ENCODE measurements at places on chromosomes 3 and 15.

- no peak for DNase-seq
Observed at GRCh38 chr3:103459815-103460214, 1025.0 kb downstream of the ZPLD1 start.

DNA sequence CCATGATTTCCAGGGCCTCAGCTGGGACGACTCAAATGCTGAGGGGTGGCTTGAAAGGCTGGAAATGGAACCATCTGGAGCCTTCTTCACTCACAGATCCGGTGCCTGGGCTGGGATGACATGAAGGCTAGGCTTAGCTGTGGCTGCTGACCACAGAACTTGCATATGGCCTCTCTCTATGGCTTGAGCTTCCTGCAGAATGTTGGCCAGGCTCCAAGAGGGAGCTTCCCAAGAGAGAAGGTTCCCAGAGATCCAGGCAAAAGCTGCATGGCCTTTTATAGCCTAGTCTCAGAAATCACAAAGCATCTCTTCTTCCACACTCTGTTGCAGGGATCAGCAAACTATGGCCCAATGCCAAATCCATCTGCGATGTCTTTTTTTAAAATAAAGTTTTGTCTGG is 44.8 kb downstream of the GATM start:
- no peak for DNase-seq

GRCh38 chr15:63075015-63075983 is 32.8 kb downstream of the TPM1 start:
- DNase-seq, result no peak

DNA sequence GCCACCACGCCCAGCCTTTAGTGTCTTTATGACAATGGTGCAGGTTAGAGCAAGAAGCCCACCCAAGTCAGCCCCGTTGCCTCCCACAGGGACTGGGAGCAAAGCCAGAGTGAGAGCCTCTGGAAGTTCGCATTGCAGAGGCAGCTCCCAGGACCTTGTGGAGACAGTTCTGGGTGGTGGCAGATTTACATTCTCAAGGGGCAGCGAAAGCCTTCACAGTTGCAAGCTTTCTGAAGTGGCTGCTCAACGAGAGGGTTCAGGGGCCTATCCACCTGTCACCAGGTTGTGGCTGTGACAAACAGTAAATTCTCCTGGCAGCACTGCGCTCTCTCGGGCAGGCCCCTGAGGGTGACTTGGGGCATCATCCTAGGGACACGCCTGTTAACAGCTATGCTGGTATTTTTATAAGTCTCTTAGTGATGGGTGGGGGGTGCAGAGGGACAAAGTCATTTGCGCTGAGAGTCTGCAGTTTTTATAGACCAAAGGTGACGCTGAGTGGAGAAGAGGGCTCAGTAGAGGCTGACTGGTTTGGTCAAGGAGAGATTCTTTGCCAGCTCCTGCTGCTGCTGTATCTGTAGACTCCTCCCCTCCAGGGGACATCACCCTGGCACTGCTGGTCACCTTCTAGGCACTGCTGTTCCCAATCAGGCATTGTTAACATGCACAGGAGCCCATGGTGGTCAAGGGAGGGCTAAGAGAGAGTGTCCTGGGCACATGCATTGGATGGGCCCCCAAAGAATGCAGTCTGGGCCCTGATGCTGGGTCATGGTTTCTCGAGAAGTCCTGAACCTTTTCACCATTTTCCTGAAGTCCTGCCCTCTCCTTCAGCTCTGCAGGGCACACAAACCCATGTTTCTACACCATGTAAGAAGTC is 57.5 kb upstream of the KLF13 start:
- DNase-seq, result no peak

GRCh38 chr15:43135351-43135750 is 2.0 kb downstream of the TMEM62 start:
- DNase-seq, result no peak

DNA sequence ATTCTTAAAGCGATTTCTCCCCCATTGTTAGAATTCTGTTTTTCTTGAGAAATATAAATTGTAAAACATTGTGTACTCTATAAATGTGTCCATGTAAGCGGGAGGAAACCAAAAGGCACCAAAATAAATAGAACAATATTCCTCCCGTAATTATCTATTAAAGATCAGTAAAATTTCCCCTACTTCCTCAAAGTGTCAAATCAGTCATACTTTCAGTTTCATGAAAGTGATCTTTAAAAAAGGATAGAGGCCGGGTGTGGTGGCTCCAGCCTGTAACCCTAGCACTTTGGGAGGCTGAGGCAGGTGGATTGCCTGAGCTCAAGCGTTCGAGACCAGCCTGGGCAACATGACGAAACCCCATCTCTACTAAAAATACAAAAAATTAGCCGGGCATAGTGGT is 278.9 kb downstream of the MECOM start:
- DNase-seq, result no peak

- no peak for DNase-seq
Observed at GRCh38 chr15:58487724-58488120, 55.9 kb downstream of the LIPC start.

GRCh38 chr3:98359993-98360675 is 6.5 kb downstream of the OR5K4 start:
- no peak for DNase-seq

GRCh38 chr15:63892794-63893441 is 59.2 kb upstream of the HERC1 start:
- DNase-seq, result peak; percentile 70

- no peak for DNase-seq
Observed at GRCh38 chr3:126956866-126957650, 25.9 kb upstream of the PLXNA1 start.

DNA sequence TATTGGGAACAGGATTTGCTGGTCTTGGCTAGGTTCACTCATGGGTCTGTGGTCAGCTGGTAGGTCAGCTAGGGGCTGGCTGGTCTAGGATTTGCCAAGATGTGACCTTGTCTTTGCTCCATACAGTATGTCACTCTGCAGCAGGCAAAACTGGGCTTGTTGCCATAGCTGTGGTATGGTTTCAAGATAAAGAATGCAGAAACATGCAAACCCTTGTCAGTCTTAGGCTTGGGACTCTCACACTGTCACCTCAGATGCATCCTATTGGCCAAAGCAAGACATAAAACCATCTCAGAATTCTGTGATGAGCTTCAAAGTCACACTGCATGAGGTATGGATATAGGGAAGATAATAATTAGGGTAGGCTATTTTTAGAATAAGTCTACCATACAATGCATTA is 66.6 kb upstream of the TBC1D5 start:
- DNase-seq, result no peak

GRCh38 chr3:170714562-170715535 is 129.0 kb upstream of the SLC7A14 start:
- no peak for DNase-seq

DNA sequence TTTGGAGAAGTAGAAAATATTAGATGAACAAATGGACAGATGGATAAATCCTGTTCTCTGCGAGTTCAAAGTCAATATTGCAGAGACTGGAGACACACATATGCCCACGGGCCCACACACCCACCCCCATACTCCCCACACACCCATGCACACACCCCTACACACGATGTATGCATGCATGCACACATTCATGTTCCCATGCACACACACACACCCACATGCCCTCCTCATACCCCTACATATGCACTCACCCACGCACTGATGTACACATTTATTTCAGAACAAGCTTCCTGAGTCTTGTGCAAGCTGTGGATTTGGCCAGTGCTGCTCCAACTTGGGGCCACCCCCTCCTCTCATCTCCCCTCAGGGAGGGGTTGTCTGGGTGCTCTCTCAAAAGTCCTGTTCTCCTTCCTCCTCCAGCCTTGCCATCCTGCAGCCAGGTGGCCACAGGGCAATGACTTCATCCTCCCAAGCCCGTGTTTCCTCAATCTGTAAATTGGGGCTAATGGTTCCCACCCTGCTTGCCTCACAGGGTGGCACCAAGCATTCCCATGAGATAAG is 16.4 kb downstream of the MAPKAPK3 start:
- no peak for DNase-seq

- DNase-seq, result no peak
Observed at GRCh38 chr3:102444101-102444500, 9.3 kb downstream of the ZPLD1 start.

GRCh38 chr15:52178765-52179164 is 12.4 kb downstream of the GNB5 start:
- DNase-seq, result no peak

- no peak for DNase-seq
Observed at GRCh38 chr3:179450901-179451264, 387 bp downstream of the GNB4 start.

DNA sequence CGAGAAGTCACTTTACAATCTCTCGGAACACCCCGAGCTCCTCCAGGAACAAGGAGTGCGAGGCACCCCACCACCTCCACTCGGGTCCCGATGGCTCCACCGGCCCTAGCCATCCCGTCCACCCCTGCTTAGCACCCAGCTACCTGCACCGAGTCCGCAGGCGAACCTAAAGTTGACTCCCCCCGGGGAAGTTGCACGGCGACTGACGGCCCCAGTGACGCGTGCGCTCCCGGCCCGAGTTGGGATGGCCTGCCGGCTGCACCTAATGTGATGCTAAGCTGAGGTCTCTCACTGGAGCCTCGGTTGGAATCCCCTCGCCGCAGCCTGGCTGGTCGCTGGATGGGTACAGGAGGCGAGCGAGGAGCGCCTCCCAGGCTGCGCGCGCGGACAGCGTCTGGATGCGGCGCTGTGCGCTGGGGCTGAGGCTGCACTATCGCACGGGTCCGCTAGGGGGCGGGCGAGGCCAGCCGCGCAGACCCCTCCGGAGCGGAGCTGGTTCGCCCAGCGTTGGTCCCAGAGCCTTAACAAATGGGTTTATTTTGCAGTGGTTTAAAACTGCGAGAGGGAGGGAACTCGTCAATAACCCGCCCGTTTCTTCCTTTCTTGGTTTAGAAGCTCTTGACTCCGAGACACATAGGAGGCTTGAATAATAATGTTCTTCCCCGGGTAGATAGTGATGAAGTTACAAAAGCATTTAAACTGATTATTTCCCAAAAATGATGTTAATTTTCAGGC is at the start of gene OXTR:
TSS of gene OXTR (minus strand) at position 526 of the 735 bp plus-strand sequence. CDS start 1,426 bp downstream, outside the sequence.
- DNase-seq, result no peak

DNA sequence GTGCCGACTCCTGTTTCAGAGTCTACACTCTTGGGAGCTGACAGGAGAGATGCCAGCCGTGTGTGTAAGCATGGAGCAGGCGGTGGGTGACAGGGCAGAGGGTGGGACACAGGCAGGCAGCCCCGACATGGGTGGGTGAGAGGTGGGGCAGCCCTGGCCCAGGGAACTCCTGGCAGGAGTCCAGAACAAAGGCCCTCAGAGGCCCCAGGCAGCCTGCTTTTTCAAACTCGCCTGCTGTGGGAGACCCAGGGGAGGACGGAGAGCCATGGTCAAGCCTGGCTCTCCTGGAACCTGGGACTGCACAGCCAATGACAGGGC is 29.3 kb upstream of the SLC41A3 start:
- DNase-seq, result no peak

- no peak for DNase-seq
Observed at GRCh38 chr3:152718810-152719209, 116.1 kb upstream of the P2RY1 start.

- no peak for DNase-seq
Observed at GRCh38 chr3:177249203-177249602, 51.9 kb upstream of the TBL1XR1 start.

DNA sequence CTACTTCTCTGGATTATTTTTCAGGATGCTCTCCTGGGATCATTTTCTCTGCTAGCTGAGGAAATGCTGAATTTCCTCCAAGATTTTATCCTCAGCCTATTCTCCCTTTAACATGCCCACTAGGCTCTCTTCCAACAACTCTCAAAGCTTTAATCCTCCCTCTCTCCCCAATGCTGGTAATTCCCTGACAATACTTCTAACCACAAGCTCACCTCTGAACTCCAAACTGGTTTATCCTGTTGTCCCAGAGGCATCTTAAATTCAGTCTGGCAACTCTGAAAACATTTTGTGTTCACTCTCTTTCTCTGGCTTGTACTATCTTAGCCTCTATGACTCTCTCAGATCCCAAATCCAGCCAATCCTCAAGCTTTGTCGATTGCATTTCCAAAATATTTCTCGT is 490.3 kb downstream of the MECOM start:
- no peak for DNase-seq

DNA sequence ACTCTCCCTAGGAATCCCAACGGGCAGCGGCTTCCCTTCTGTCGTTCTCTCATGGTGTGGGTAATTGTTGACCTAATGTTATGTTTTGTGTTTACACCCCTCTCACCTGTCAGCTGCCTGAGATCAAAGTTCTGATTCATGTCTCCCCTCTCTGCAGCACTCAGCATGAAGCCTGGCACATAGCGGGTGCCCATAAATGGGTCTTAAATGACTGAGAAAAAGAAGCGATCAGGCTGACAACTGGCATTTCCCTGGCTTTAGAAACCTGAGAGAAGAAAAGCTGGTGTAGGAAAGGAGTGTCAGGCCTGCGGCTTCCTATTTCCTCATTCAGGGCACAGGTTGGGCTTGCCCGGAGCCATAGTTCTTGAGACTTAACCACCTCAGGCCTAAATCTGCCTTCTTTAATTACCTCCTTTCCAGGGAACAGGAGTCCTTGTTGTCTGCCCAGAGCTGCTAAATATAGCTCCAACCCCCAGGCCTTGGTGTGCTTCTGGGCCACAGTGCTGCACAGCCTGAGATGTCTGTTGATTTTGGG is 31.8 kb downstream of the LPP start:
- DNase-seq, result no peak

GRCh38 chr3:59391131-59391530 is 341.3 kb upstream of the CFAP20DC start:
- no peak for DNase-seq

DNA sequence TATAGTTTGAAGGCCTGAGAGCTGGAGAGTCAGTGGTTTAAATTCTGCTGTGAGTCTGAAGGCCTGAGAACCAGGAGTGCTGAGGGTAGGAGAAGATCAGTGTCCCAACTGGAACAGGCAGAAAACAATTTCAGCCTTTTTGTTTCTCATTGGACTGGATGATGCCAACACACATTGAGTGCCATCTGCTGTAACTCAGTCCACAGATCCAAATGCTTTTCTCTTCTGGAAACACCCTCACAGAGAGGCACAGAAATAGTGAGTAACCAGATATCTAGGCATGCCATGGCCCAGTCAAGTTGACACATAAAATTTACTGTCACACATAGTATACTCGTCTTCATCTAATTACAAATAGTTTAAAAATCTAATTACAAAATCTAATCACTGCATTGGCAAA is 100.8 kb downstream of the NEO1 start:
- no peak for DNase-seq

- no peak for DNase-seq
Observed at GRCh38 chr15:78209646-78210348, 24.6 kb downstream of the ACSBG1 start.

Data from stimulated activated CD8-positive, alpha-beta memory T cell treated with anti-CD3 and anti-CD28 coated beads, Interleukin-15, amount 100 ng/mL, for 4 hours (primary cell).